Omental fat pad (tissue), 4 donors: ENCODE measurements at places on chromosomes 12 and 14.

DNA sequence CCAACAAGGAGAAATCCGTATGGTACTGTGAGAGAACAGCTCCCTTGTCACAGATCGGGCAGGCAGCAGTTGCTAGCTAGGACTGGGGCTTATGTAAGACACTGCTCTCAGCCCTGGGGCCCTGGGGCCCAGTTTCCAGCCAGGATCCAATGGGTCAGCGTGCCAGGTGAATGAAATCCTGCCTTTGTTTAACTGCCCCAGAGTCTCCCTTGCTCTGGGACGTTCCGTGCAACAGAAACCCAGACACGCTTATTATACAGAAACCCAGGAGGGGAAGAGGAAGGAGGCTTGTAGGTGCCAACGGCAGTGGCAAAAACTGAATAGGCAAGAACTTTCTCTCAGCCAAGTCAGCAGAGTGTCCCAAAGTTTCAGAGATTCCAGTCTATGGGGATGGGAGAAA lies 110.6 kb downstream of the DIO2 start:
- no peak for DNase-seq

GRCh38 chr14:90426663-90427062 lies 29.8 kb downstream of the CALM1 start:
- DNase-seq, result no peak

DNA sequence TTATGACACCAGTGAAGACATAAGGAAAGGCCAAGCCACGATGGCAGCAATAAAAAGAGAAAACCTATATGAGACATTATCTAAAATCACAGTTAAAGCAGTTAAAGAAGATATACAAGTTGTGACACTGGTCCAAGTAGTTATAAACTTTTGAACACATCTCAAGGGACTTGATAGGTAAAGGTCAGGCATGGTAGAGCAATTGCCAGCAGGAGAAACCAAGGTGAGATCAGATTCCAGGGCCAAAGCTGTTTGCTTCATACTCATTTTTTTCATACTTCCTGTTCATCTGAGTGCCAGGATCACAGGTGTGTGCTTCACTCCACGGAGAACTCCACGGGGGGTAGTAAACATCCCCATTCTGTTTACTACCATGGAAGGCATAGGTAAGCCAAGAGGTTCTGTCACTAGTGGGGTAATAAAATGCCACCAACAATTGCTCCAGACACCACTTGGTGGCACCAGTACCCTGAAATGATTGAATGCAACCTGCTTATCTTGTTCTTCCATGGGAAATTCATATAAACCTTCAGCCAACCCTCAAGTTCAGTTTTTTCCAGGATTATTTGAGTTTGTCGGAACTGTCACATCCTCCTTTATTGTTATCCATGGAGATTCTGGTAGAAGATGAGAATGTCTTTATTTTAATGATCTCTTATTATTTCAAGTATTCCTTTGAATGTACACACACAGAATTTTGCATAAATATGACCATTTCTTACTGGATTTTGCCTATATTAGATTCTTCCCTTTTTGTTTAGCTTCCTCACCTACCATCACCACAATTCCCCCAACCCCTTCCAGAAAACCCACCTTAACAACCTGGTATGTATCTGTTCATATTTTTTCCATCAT lies 59.2 kb upstream of the TSPAN8 start:
- no peak for DNase-seq

GRCh38 chr12:43079476-43079875 lies 472.5 kb downstream of the ADAMTS20 start:
- DNase-seq, result no peak

DNA sequence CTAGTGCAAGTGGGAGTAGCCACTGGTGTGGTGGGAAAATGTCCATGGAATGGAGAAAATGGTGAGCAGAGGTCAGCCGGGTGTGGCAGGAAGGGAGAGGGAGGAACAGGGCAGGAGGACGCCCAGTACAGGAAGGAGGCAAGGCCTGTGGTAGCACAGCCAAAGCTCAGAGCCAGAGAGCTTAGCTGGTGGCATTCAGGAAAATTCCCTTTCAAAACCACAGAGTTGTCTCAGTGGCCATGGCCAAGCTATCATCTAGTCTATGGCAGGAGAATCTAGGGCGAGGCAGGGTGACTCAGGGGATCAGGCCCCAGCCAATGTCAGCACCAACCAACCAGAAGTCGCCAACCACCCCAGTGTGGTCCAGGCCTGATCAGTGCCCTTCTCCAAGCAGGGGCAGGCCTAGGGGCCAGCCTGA lies 67.7 kb upstream of the DDX11 start:
- no peak for DNase-seq

GRCh38 chr14:70780396-70781075 lies 28.8 kb downstream of the MAP3K9 start:
- DNase-seq, result no peak

DNA sequence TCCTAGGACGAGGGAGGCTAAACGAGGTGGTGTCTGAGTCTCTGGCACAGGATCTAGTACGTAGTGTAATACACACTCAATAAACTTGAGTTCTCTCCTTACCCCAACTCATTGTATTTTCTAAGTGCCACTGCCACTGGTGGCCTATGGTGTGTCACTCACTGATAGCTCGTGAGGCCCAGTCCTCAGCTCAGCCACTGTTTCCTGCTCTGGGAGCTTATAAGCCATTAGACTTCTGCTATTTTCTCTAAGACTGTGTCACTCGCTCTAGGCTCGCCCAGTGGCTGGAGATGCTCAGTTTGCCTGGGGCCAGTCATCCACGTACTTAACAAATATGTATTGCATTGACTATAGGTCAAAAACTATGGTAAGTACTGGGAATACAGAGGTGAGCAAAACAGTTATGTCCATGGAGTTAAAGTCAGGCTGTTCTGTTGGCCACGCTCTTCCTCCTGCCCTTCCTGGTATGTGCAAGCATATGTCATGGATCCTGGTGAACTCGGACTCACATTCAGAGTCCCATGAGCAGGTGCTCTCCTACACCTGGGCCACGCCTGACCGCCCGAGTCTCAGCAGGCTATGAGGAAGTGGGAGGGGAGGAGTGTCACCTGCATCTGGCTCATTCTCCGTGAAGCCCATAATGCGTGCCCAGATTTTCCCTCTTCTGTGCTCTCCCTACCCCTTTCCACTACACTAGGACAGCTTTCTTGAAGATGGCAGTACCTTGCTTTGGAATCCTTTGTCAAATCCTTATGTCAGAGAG lies 41.6 kb downstream of the DEGS2 start:
- no peak for DNase-seq

- DNase-seq, result no peak
These were observed 54.2 kb downstream of the ITPK1 start for GRCh38 chr14:93061380-93062012.

- no peak for DNase-seq
These were observed 248.7 kb upstream of the PELI2 start for GRCh38 chr14:55869397-55870049.

DNA sequence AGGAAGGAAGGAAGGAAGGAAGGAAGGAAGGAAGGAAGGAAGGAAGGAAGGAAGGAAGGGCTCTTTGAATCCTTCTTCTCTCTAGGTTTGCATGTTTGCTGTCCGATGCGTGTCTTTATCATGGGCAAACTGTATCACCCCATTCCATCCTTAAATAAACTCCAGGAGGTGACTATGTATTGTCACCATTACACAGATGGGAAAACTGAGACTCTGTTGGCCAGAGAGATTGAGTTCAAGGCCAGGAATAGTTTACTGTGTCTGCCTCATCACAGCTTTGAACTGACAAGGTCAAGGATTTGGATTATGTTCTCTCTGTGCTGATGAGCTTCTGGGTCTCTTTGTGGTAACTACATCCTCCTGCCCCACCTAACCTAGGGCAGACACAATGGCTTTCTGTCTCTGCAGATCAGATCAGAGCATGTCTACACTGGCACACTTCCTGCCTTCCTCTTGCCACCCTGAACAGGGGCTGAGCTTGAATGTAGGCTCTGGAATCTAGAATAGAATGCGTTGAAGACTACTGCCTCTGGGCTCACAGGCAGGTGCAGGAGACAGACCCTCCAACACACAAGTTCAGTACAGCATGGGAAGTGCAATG lies 78.9 kb upstream of the MAP1LC3B2 start:
- DNase-seq, result no peak

- no peak for DNase-seq
These were observed 1123.0 kb downstream of the VRK1 start for GRCh38 chr14:97920201-97920600.

GRCh38 chr14:91899806-91900205 lies 32.5 kb upstream of the TC2N start:
- DNase-seq, result no peak

DNA sequence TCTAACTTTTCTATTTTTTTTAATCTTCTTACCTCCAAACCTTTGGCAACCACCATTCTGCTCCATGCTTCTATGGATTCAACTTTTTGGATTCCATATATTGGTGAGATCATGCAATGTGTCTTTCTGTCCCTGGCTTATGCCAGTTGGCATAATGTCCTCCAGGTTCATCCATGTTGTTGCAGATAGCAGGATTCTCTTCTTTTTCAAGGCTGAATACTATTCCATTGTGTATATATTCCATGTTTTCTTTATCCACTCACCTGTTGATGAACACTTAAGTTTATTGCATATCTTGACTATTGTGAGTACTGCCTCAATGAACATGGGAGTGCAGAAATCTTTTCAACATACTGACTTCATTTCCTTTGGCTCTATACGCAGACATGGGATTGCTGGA lies 21.2 kb upstream of the SLC38A4 start:
- no peak for DNase-seq

DNA sequence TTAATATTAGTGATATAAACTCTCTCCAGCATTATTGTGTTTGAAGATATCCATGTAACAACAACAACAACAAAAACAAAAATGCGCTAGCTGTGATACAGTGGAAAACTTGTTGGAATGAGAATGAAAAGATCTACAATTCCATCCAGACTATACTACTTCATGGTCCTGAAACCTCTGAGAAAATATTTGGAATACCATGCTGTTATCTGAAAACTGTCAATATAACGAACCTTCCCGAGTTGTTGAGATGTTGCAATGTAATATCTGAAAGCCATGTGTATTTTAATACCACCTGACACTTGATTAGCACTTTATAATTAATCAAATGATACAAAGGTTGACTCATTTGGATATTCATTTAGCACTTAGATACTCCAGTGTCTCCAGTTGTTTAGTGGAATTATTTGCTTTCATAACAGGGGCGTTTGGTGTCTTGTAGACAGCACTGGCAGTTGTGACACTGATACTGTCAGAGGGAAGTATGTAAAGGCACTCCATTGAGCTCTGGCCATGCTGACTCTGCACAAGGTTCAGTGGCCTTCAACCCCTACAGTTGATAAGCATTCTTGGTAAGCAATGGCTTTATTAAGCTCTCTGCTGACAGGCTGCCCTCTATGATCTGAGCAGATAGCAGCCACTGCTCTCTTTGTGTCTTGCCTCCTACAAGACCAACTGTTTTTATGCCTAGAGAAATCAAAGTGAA lies 447.1 kb upstream of the SEL1L start:
- no peak for DNase-seq

- no peak for DNase-seq
These were observed 71.8 kb downstream of the DAD1 start for GRCh38 chr14:22517117-22517720.

DNA sequence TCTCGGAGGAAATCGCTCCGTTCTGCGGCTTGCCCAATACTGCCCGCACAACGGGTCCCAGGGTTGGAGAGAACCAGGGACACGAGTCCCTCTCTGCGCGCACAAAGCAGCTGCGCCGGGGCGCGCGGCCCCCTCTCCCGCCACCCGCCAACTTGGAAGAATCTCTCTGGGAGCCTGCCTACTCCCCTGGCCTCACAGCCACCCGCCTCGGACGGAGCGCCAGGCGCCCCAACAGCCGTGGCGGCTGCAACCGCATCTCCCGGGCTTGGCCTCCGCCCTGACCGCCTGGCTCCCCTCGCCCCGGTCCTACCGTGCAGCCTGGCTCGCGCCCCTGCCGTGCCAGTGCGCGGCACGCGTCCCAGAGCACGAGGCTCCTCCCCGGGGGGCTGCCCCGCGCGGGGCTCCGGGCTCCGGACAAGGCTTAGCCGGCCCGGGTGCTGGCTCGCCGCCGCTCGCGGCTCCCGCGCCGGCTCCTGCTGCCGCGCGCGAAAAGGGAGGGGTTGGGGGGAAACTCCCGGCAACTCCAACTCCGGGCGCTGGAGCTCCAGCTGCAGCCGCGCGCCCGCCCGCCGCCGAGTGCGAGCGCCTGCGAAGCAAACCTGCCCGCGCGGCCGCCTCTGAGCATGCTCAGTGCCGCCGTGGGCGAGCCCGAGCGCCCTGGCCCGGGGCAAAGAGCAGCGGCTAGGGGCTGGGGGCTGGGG lies at the start of gene STXBP6:
TSS of gene STXBP6 (minus strand) at position 580 of the 701 bp plus-strand sequence. CDS start 75,329 bp downstream, outside the sequence.
- DNase-seq, result peak; percentile 28

- no peak for DNase-seq
These were observed 2.1 kb upstream of the SLC2A13 start for GRCh38 chr12:40107803-40108620.

GRCh38 chr14:64210216-64210615 lies 84.0 kb downstream of the ESR2 start:
- DNase-seq, result no peak

- DNase-seq, result no peak
These were observed 152.5 kb upstream of the TMEM132C start for GRCh38 chr12:128114485-128114884.

DNA sequence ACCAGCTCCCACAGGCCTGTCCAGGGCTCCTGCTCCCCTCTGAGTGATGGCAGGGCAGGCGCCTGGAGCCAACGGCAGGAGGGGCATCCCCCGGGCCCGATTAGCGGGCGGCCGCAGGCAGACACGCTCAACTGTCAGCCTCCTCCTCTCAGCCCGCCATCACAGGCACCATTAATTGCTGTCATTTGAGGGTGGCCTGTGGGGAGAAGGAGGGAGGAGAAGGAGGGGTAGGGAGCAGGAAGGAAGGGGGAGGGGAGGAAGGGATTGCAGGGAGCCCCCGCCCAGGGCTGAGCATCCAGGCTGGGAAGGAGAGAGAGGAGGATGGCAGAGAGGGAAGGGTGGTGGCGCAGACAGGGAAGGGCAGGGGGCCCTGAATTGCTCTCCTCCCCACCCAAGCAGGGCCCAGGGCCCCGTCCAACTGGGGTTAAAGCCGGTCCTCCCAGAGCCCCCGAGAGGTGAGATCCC lies 36.1 kb downstream of the NCOR2 start:
- DNase-seq, result no peak

DNA sequence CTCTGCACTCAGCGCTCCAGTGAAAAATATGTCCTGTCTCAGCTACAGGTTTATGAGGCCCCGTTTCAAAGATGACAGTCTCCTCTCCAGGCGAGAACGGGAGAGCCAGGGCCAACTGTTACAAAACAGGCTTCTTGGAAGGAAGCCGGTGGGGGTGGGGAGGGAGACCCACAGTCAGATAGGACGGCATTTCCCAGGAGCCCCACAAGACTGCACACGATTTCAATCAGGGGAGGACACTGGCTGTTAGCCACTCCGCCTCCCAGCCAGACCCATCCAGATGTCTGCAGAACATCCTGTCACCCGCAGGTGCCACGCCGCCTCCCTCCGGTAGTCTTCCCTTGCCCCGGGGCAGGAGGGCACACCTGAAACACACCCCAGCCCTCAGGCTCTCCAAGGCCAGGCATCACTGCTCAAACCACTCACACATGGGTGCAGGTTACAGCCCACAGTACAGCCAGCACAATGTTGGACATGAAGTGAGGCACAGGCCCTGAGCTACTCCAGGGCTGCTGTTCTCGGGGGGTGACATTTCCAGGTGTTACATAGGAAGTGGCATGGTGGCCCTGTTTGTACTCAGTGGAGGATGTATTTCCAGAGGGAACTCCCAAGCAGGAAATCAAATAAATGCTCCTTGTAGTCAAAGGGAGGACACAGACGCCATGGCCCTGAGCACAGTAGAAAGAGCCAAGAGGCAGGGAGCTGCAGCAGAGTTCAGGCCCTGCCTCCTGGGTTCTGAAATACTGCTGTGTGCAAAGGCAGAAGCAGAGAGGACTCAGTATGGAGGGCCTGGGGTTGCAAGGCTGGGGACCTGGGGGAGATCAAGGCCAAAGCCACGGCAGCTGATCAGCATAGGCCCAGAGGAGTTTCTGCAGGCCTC lies 138.1 kb downstream of the BCL11B start:
- DNase-seq, result no peak
